Keratinocyte (primary cell): ENCODE measurements at places on chromosomes 7 and 10. TPM values are rescaled to one million over a fixed set of nuclear protein-coding genes. Genes with fewer than 3 reads are reported as not detected.

GRCh38 chr7:97218767-97219166, 101.3 kb downstream of the SDHAF3 start:
- no peak for DNase-seq

DNA sequence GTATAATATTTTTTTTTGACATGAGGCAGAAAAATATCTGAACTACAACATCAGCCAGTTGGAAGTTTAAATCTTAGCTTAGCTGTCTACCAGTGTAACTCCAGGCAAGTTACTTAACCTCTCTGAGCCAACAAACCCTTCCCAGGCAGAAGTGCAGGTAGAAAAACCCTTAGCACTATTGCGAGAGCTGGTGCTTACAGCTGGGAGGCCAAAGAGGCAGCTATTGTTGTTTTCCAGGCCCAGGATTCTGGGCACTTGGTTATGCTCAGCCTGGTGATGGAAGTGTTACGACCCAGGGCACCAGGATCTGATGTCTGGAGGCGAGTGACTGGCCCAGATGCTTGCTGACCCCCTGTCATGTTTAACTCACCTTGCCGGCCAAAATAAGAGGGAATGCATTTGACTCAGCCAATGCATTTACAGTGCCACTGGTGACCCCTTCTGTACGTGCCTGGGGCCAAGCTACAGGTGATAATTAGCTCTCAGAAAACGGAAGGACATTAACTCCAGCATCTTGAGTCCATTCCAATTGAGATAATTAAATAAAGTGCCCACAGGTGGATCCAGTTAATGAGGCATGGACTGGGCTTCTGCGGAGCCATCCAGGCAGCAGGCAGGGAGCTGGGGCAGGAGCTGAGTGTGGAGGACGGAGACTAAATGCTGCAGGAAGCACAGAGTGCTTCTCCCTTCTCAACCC, 126.5 kb upstream of the HABP2 start:
- no peak for DNase-seq

DNA sequence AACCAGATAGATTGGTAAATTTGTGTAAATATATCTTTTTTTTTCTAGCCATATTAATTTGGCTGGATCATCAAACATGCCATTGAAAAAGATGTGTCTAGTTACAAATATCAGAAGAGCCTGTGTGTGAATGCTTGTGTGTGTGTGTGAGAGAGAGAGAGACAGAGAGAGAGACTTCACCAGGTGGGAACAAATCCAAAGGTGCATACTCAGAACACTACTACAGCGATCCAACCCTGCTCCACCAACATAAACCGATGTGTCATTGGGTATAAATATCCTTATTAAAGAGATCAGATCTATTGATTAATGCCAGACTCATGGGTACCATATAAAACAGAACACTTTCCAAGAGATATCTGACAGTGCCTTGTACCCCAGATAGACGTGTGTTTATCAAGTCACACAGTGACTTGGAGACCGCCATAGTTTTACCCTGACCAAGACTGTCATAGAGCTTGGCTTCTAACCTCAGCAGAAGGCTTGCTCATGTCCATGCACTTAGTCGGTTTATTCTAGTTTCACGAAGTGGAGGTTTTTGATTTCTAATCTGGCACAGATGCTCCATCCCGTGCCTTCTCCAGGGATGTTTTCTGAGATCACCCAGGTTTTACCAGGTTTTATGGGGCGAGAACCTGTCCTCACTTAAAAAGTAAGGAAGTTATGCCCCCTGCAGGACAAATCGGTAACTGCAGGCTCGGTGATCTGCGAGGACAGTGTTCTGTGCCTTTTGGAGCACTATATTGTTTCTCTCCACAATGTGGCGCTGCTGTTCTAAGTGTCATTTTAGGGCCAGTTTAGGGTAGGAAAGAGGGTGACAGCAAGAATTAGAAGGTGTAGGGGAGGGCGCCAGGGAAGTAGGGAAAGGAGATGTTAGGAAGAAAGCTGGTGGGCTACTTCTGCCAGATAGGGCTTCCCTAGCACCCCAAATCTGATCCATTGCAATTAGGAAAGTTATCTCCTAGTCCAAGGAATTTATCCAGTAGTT, 29.3 kb upstream of the WNT8B start:
- DNase-seq = peak; percentile 79

- DNase-seq = no peak
Measured at GRCh38 chr7:18756378-18757050, 261.0 kb downstream of the HDAC9 start.

Gene ANKRD30A
- polyA plus RNA-seq = not detected in 3 replicates

GRCh38 chr10:23891301-23891700, 317.6 kb upstream of the KIAA1217 start:
- DNase-seq = no peak

DNA sequence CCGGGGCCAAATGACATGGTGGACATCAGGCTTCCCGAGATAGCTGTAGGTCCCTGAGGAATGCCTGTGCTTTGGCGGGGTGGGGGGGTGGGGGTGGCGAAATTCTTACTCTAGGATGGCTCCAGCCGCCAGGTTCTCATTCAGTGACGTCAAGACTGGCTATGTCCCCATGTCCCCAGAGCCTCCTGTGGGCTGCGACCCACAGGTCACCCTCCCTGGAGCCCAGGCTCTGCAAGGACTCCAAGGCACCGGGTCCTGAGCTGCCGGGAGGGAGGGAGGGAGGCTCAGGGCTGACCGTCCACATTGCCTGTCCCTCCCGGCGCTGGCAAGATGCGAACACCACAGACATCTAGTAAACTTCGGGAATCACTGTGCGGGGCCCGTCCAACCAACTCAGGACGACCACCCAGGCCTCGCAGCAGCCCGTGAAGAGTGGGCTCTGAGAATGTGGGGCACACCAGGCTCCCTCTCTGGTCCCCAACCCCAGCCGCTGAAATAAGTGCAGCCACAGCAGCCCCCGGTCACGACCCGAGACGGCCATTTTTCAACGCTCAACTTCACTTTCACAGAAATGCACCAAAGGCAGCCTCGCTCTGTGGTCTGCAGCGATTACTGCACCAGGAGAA, 12.6 kb downstream of the GPR146 start:
- no peak for DNase-seq

Gene PHYHIPL
- polyA plus RNA-seq = 0.02 to 0.12 TPM (median 0.09 TPM) in 3 replicates

DNA sequence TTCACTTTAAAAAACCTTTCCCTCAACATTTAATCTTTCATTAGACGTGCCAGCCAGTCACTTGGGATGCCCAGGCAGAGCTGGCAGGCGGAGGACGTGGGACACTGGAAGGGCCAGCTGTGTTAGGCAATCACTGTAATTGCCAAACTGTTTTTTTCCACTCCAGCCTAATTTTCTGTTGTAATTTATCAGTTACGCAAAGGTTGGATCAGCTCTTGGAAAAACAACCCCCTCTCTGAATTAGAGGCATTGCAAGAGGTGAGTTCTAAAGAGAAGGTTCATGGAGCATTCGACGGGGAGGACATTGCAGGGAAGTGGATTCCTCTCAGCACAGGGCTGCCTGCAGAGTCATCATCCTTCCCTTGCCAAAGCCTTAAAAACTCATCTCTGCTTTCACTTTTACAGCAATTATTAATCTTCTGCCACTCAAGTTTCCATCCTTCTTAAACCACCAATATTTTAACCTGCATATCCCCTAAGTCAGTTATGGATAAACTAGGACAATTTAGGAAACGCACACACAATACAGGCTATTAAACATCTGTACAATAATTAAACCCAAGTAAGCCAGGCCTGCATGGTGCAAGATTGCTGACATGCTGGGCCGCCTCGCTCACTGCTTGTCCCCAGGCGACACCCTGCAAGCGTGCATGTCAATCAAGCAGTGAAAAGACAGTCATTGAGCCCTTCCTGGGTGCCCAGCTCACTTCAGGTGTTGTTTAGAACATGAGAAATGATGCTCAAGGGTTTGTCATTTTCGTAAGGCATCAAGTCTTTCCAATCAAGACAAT, 272.3 kb upstream of the RNF32 start:
- DNase-seq = no peak

DNA sequence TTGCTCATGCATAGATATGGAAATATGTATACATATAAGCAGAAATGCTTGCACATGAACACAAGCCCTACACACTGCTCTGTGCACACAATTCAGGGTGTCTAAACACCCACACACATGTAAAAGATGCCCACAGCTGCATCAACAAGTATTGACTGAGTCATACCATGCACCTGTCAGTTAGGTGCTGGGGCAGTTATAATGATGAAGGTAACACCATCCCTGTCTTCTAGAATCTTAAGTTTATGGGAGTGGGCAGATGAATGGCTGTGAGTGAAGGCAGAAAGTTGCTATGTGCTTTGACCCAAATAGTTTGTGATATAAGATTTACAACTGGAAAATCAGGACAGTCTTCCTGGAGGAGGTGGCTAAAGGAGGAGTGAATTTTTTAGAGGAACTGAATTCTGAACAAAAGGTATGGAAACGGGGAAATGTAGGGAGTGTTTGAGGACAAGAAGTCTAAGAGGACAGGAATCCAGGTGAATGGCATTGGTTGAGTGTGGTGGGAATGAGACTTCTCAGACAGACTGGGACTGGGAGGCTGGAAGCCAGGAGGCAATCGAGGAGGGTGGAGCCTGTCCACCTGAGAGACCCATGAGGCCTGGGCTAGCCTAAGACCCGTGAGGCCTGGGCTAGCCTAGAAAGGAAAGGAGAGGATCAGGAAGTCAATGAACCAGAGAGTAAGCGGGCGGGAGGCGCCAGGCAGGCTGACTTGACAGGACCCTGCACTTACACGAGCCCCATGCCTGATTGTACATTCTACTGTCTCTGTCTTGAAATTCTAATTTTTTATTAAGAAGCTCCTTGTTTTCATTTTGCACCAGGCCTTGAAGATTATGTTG, 20.7 kb downstream of the POLL start:
- DNase-seq = no peak

DNA sequence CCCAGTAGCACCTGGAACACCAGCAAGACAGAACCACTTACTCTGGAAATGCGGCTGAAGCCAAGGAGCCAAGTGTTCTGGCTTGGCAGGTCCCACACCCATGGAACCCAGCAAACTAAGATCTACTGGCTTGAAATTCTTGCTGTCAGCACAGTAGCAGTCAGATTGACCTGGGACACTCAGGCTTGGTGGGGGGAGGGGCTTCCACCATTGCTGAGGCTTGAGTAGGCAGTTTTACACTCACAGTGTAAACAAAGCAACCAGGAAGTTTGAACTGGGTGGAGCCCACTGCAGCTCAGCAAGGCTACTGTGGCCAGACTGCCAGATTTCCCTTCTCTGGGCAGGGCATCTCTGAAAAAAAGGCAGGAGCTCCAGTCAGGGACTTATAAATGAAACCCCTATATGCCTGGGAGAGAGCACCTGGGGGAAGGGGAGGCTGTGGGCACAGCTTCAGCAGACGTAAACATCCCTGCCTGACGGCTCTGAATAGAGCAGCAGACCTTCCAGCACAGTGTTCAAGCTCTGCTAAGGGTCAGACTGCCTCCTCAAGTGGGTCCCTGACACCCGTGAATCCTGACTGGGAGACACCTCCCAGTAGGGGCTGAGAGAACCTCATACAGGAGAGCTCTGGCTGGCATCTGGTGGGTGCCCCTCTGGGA, 121.2 kb downstream of the MTERF1 start:
- no peak for DNase-seq

DNA sequence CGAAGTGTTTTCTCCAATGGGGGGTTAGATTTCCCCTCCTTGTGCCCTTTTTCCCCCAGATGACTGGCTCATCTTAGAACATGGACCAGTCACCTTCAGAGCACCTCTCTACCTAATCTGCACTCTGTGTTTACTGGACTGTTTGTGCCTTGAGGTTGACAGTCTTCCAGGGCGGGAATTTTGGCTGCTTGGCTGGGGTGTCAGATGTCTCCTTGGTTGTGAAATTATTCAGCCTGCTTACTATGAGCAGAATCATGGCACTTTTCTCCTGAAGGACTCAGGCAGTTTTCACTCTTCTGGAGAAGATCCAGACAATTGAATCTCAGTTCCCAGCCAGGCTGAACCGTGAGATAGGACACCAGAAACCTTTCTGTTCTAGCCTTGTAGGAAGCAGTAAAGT, 60.3 kb upstream of the NFKB2 start:
- no peak for DNase-seq

Gene UPK3BL2
- 4.6 to 27.3 TPM (median 6.3 TPM) in 3 replicates for polyA plus RNA-seq

GRCh38 chr7:22123139-22123538, 177.4 kb upstream of the CDCA7L start:
- no peak for DNase-seq

Gene TPK1
- polyA plus RNA-seq = 1.6 to 2.0 TPM (median 1.9 TPM) in 3 replicates

- no peak for DNase-seq
Measured at GRCh38 chr10:95241533-95241932, 47.5 kb downstream of the ACSM6 start.

DNA sequence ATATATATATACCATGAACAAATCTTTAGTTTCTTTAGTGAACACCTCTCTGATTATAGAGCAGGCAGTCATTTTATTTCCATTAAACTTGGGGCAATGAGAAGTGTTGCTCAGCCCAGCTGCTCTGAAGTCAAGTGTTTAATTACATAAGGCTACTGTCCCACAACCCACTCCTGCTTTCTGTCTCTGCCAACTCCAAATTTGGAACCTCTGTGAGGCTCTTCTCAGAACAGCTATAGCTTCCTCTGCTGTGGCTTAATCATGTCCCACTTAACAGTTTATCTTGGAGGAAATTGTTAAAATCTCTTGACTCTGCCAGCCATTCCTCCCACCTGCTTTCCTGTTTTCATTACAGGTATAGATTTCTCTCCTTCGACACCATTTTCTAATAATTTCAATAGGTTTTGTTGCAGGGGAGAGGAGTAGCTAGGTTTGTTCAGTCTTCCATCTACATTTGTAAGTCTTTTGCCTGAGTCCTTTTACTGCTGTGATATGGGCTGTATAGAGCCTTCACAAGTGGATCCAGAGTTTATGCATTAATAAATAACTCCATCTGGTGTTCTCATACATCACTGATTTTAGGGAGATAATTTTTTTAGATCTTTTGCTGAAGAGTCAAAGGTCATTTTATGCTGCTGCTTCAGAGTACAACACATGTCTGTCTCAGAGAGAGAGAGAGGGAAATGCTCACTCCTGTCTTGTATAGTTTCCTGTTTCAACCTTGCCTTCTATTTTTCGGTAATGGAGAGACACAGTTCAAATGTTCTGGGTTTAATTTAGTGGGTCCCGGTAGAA, 170.4 kb downstream of the WNT2 start:
- DNase-seq = no peak

GRCh38 chr10:85547460-85548023, 819.1 kb downstream of the GRID1 start:
- no peak for DNase-seq

Gene INTS1
- 10.6 to 18.0 TPM (median 14.3 TPM) in 3 replicates for polyA plus RNA-seq

- DNase-seq = no peak
Measured at GRCh38 chr10:68121852-68122251, 12.6 kb downstream of the MYPN start.

Gene KAZALD1
- polyA plus RNA-seq = 0.08 to 0.18 TPM (median 0.18 TPM) in 3 replicates

Gene CALML5
- polyA plus RNA-seq = 5.7 to 11.4 TPM (median 7.3 TPM) in 3 replicates

- DNase-seq = no peak
Measured at GRCh38 chr7:155071121-155071651, 1.1 kb downstream of the HTR5A start.
